ENCODE measurements at places on chromosomes 12 and 14.

- no peak for DNase-seq
These were observed 461.7 kb downstream of the GXYLT1 start for GRCh38 chr12:41683023-41683422.

- no peak for DNase-seq
These were observed 378.7 kb downstream of the PRKD1 start for GRCh38 chr14:29548948-29549370.

DNA sequence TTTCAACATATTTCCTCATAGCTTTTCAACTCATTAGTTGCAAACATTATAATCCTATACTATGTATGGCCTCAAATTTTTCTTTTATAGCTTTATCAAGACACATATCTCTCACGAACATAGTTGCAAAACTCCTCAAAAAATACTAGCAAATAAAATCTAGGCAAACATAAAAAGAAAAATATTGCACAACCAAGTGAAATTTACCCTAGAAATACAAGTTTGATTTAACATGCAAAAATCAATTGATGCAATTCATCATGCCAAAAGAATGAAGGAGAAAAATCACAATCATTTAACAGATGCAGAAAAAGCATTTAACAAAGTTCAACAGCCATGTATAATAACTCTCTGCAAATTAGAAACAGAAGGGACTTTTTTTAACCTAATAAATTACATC lies 33.3 kb upstream of the KCNH5 start:
- DNase-seq = no peak

GRCh38 chr14:65228436-65228835 lies 126.1 kb upstream of the MAX start:
- no peak for DNase-seq

DNA sequence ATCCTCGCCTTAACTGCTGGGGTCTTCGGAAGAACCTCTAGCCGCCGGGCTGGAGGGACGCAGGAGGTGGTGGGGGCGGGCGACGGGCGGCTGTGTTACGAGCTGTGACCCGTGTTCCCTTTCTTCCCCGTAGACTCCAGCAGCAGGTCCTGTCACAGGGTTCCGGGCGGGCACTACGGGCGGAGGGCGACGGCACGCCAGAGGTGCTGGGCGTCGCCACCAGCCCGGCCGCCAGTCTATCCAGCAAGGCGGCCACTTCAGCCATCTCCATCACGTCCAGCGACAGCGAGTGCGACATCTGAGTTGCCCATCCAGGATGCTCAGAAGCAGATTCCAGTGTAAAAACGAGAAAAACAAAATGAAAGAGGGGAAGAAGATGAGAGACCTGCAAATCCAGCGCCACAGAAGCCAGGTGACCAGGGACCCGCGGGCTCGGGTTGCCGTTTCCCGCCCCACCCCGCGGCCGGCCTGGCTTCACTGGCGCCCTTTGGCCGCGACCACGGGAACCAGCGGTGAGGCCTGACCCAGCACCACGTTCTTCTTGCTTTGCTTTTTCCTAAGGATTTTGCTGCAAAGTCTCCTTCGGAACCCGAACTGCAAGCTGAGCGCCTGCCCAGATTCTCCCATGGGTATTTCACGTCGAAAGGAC lies 2.1 kb downstream of the SIX6 start:
- no peak for DNase-seq

- DNase-seq = no peak
These were observed 166.7 kb downstream of the TMTC3 start for GRCh38 chr12:88308825-88309224.

- DNase-seq = no peak
These were observed 41.1 kb downstream of the BMP4 start for GRCh38 chr14:53915364-53916014.

- no peak for DNase-seq
These were observed 36.7 kb downstream of the SPATS2 start for GRCh38 chr12:49403971-49404450.

DNA sequence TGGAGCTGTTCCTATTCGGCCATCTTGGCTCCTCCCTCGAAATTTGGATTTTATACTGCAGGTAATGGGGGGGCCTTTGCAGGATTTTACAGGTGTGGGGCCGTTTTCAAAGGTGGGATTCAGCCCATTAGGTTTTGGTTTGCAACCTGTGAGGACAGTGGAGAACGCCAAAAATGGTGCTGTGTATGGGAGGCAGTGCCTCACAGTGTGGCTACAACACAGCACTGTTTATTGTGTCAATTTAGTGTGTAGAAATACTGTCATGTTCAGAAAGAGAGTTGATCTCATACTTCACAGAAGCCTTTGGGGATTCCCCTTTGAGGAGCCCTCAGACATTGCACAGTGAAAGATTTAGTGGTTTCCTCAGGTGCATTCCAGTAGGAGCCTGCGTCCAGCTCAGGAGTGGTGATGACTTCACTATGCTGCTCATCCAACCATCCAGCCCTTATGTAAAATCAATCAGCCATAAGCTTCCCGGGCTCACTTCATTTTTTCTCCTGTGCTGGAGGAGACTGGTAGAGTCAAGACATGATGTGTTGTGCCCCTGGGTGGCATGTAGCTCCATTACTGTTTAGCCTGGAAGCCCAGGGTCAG lies 92.7 kb upstream of the PRMT8 start:
- no peak for DNase-seq

DNA sequence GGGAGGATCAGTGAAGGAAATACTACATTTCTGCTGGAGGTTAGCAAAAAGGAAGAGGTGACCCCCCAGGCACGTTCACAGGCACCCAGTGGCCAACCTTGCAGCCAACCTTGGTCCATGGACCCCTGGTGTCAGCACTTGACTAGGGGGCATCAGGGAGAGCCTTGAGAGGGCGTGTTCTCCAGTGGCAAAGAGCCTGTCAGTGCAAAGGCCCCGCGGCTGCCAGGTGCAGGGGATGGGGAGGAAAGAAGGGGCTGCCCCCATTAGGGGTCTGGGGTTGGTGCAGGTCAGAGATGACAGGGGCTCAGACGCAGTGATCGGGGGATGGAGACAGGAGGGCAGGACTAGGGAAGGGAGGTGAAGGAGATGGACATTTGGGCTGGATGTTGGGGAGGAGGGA lies 22.7 kb upstream of the ULK1 start:
- DNase-seq = no peak

DNA sequence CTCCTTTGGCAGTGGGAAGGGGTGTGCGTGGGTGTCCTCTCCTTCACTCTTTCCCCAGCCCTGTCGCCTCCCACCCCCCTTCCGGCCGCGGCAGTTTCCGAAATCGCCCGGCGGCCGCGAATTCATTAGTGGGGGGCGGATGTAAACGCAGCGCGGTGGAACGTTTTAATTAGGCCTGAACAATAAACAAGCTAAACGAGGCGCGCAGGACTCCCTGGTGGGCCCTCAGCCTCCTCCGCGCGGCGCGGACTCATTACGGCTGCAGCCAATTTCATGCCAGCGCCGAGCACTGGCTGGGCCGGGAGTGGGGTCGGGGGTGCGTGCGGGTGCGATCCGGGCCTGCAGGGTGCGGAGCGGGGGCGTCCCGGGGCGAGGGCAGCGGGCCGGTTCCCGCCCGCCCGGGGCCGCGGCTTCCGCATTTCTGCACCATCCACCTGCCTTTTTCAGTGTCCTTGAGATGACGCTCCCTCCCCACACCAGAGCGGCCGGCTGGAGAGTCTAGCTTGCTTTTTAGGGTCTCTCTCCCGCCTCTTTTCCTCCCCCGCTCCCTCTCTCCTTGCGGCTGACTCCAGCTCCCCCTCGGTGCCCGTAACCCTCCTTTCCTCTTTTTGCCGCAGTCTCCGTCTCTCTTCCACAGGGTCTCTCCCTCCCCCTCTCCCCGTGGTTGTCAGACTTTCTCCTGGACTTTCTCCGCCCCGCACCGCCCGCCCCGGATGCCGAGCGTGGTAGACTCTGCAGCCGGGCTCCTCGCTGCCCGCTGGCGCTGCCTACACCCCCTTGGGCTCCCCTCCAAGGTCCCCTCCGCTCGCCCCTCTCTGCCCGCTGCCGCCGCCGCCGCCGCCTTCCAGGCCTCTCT lies at the start of gene CISTR:
Gene CISTR, minus strand, starts transcription at position 644 of the 856 bp plus-strand sequence.
- peak; percentile 58 for DNase-seq

GRCh38 chr12:62210422-62210821 lies 49.8 kb upstream of the USP15 start:
- DNase-seq = no peak

DNA sequence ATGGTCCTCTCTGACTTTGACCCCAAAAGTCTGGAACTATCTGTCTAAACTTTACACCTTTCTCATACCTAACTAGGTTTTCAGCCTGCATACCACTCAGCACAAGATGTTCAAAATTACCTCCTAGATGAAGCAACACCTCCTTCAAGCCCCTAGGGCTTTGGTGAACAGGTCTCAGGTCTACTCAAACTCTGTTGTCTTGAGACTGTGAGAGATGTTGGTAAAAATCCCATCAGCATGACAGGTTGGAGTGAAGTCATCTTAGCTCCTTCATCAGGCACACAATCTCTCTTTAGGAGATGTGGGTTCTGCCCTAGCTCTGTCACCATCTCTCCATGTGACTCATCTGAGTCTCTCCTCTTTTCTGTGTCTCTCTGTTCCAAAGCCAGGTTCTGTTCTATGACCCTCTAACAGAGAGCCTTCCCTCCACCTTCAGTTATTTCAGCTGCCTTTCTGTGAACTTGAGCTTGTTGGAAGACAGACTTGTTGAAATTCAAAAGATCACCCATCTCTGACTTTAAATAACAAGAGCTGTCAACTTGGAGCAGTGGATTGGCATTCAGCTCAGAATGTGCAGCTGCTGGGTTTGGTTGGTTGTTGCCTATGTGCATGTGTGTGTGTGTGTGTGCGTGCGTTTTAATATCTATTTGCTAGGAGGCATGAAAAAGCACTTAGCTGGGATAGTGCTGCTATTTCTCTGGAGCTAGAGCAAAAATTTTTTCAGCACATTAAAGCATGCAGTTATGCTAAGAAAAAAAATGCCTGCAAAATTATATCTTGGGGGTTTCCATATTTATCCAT lies 130.7 kb downstream of the CRACR2A start:
- DNase-seq = no peak

DNA sequence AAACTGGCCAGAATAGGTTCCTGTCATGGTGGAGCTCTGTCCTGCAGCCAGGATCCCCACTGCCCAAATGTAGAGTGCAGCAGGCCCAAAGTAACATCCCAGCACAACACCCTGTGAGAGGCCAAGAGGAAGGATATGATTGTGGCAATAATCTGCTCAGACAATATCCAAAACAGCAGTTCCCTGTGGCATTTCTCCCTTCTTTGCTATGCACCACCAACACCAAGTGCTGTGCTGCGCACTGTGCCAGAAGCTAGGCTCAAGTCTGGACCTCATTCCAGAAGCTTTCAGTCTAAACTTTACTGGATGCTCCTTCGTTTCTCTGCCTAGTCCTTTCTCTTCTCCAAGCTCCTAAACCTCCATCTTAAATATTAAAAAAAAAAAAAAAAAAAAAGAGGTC lies 33.4 kb downstream of the SLC11A2 start:
- DNase-seq = no peak

DNA sequence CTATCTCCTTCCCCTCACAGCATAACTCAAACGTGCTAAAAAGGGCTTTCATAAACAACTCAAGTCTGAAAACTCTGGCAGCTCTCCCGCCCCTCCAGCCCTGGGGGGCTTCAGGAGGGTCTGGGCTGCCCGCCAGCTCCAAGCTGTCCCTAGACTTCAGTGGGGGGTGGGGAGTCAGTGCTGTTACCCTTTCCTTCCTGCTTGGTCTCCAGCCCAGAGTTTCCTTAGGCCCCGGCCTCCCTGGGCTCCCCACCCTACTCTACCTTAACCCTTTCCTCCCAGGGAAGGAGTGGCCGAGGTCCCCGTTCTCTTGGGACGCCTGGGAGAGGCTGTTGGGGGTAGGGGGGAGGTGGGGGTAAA lies 530 bp upstream of the NYNRIN start:
- DNase-seq = no peak

- no peak for DNase-seq
These were observed 16.3 kb upstream of the YBX3 start for GRCh38 chr12:10739157-10740118.

DNA sequence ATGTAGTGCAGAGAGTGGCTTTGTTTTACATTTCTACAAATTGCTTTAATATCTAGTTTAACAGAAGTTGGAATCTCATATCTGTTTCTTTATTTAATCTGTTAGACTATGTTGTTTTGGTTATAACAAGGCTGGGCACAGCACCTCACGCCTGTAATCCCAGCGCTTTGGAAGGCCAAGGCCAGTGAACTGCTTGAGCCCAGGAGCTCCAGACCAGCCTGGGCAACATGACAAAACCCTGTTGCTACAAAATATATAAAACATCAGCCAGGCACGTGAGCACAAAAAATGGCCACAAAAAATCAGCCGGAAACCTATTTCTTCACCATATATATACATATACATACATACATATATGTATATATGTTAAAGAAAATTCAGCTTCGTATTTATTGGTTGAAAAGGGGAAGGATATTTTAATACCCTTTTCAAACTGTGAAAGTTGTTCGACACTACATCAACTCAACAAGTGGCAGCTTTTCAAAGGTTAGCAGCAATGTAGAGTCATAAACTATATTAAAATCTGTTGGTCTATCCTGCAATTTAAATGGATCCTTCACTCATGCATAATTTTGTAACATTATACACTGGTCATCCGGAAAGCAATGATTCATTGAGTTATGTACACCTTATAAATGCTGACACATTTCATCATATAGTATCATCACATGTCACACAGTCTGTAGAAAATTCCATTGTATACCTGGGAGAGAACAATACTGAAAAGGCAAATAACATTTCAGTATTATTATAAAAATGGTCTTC lies 7.1 kb downstream of the NR2C1 start:
- no peak for DNase-seq

DNA sequence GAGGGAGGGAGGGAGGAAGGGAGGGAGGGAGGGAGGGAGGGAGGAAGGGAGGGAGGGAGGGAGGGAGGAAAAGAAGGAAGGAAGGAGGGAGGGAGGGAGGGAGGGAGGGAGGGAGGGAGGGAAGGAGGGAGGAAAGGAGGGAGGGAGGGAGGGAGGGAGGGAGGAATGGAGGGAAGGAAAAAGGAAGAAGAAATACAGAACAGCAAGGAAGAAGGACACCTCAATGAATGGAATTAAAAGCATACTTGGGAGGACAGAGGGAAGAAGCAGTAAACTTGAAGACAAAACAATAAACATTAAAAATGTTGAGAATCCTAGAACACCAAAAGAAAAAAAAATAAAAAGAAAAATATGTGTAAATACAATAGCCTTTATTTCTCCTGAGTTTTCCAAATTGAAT lies 6.2 kb downstream of the OR4Q2 start:
- no peak for DNase-seq

- peak; percentile 76 for DNase-seq
These were observed 1.6 kb downstream of the SLC16A7 start for GRCh38 chr12:59597385-59597781.

DNA sequence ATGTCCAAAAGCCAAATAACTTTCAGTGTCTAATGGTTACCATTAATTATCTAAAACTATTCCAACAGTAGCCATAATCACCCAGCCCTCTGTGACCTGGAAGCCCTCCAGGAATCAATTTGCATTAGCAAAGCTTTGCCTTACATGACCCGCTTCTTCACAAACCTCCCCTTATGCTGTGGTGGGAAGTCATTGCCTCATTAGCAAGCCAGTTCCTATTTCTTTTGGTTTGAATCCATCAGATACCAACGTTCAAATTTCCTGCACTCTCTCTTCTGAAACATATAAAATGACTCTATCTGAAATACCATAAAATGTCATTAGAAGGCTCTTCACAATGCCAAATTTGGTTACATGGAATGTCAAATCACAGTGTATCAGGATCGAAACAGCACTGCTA lies 268.3 kb upstream of the PRKD1 start:
- DNase-seq = no peak

- DNase-seq = no peak
These were observed 155.4 kb upstream of the ARHGAP5 start for GRCh38 chr14:31921721-31922120.

Data from natural killer cell (primary cell).